ENCODE measurements at places on chromosomes 7 and 10.

GRCh38 chr7:36967387-36967786, 243.1 kb upstream of the AOAH start:
- DNase-seq: peak; percentile 34

DNA sequence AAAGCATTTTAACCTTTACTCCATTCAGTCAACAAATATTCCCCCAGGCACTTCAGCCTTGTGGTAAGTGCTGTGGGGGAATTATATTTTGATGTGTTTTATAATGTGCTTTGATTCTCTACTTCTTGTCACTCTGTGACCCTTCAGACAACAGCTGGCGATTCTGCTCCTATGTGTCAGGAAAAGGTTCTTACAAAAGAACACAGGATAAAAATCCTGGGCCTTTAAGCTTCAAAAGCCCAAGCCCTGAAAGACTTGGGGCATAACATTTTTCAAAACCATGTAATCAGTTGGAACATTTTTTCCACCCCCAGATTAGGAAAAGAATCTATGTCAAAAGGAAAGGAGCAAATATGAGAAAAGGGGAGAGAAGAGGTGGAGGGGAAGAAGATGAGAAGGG, 37.8 kb upstream of the LRRC17 start:
- DNase-seq: no peak

DNA sequence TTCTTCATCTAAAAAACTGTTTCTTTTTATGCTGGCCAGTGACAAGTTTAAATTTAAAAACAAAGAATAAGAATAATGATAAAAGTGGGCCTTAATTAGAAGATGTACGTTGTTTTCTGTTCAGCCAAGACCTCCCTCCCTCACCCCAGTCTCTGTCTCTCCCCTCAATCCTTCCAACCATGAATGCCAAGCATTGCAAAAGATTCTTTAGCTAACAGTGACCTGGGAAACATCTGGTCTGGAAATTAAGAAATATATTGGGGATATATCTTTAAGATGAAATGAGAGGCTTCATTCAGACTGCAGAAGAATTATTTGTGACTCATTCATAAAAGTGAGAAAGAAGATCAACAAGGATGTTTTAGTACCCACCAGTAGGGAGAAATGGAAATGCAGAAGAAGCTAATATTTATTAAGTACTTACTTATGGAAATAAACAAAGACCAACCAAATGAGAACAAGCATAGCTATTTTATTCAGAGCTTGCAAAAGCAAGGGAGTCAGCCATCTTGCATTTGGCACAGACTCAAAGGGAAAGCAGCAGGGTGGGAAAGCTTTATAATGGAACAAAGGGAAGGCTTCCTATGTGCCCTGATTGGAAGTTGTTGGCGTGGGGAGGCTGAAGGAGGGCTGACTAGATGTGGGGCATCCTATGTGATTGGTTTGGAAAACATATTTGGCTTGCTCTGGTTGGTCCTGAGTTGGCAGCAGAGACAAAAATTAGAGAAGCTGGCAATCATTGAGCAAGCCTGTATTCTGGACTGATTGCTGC, 595.4 kb upstream of the GHITM start:
- DNase-seq: no peak

- DNase-seq: no peak
These were observed 7.8 kb upstream of the PARP12 start for GRCh38 chr7:140070546-140070945.

DNA sequence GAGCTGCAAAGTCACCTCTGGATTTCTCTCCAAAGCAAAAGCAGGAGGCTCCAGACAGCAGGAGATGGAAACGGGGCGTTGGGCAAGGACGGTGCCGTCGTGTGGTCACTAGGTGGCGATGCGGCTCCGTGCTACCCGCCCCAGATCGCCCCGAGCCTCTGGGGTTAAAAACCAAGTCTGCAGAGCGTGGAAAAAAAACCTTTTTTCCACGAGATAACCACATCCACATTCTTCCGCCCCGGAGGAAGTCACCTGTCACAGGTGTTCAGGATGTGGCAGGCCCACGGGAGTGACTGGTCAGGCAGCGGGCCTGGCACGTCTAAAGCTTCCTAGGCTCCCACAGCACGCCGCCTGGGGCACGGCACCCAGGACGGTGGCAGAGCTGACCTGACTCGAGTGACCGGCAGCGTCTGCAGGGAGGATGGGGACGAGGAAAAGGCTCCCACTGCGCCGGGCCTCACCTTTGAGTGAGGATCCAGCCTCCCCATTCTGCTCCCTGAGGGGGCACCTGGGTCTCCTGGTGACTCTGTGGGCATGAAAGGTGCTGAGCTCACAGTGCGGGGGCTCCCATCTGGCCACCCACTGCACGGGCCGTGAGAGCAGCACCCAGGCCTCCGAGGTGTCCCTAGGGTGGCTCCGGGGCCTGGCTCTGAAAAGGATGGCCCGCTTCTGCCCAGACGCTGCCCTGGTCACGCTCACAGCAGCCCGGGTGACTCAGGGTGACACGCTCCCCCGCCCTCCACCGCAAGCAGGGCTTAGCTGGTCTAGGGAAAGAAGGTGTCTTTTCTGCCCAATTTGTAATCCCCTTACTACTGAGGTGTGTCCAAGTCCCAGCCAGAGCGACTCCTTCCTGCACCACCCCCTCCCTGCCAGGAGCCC, 71.3 kb upstream of the TNRC18 start:
- DNase-seq: peak; percentile 17

- no peak for DNase-seq
These were observed 11.4 kb upstream of the NACAD start for GRCh38 chr7:45099891-45100760.

GRCh38 chr7:104341546-104341945, 13.1 kb downstream of the LHFPL3 start:
- peak; percentile 15 for DNase-seq

- no peak for DNase-seq
These were observed 900 bp downstream of the CDHR1 start for GRCh38 chr10:84195044-84195830.

DNA sequence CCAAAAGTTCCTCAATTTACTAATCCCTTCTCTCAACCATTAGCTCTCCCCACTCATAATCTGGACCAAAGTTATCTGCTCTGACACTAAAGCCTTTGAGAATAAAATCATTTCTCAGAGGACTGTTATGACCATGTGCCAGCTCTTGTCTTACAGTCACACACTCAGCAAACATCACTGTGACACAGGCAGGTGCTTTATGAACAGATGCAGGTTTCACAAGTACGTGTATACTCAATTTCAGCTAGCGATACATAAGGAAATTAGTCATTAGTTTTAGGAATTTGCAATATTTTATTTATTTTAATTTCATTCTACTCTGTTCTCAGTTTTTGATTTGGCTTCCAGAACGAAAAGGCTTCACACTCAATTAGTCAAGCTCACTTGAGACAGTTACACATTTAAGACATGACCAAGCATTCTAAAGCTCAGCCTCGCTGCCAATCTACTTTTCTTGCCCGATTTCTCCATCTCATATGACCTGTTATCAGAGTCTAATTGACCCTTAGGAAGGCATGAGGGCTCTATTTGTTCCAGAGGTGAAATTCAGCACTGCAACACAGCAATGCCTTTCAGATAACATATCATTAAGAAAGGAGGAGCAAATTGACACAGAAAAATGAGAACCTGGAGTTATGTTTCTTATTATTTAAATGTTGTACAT, 76.8 kb downstream of the TFEC start:
- DNase-seq: peak; percentile 41

DNA sequence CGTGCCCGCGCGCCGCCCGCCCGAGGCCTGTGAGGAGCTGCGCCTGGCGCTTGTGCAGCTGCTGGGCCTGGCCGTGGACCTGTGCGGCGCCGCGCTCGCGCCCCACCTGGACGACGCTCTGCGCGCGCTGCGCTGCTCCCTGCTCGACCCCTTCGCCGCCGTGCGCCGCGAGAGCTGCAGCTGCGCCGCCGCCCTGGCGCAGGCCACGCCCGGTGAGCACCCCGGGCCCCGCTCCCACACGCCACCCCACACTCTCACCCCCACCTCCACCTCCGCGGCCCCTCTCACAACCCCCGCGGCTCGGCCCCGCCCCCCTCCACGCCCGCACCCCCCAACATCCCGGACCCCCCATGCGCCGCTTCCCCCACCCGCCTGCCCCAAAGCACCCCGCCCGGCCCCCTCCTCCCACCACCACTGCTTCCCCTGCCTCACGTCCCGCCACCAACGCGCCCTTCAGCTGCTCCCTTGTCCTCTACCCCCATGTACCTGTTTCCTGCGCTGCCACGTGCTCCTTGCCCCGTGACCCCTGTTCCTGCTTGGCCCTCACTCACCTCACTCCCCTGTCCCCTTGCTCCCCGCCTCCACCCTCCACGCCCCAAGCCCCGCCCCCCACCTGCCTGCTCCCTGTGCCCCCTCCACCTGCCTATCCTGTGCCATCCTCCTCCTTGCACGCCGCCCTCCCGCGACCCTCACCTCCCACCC, at the start of gene PRKAR1B:
Gene PRKAR1B, minus strand, starts transcription at position 178 of the 702 bp plus-strand sequence. CDS start 15,776 bp downstream, outside the sequence.
- no peak for DNase-seq

DNA sequence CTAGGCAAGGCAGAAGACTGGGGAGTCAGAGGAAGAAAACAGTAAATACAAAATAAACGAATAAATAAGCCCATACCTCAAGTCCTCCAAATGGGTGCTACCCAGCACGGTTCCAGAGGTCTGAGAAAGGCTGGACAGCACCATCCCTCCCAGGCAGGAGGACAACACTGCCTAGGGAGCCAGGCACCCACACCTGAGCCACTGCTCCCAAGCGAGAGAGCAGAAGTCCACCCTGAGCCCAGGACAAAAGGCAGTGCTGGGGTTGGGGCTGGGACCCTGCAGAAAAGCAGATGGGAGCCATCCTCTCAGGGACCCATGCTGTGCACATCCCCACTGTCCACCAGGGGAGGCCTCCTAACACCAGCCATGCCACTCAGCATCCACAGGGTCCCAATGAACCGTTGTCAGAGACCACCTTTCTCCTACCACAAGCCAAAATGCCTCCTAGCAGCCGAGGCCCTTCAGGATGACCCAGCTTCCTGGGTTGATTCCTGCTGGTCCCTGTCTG, 16.2 kb downstream of the GFRA1 start:
- no peak for DNase-seq

DNA sequence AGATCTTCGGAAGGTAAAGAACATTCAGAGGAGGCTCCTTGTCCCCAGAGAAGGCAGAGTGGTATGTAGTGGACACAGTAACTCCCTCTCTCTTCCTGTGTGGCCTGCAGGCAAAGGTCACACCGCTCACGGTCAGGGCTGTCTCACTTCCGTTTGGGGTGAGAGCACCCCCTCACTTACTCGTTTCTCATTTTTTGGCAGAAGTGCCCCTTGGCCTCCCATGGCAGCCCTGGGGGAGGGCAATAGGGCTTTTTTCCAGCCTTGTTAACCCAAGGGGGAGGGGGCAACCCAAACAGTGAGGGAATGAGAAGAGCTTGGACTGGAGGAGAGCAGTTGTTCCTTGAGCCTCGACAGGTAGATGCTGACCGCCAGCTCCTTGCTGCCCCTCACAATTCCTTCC, 31.8 kb upstream of the SRGN start:
- DNase-seq: no peak

GRCh38 chr10:69696073-69696731, 66.2 kb downstream of the FAM241B start:
- no peak for DNase-seq

DNA sequence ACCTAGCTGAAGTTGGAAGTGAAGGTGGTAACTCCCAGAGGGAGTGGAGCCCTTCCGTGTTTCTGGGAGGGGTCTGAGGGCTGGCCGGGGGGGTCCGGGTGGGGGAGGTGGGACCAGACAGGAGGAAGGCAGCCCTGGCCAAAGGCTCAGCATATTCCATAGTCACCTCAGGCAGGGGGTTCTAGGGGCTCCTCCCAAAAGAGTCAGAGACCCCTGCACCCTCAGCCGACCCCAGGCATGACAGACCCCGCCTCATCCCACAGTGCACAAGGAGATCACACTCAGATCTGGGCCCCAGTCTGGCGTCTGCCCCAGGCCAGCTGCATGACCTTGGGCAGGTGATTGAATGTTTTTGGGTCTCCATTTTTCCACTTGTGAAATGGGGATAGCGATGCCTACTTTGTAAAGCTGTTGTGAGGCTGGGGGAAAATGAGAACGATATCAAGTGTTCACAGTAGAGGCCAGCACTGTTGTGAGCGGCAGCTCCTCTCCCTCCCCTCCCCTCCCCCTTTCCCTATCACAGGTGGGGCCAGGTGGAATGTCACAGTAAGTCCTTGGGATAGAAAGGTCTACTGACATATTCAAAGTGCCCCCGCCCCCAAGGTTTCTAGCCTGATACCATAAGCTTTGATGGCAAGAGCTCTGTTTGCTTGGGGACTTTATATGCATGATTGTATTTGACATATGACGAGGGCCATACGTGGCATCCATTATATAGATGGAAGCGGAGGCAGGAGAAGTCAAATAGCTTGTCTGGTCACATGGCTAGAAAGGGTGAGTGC, 33.3 kb downstream of the DNAJB12 start:
- DNase-seq: no peak

DNA sequence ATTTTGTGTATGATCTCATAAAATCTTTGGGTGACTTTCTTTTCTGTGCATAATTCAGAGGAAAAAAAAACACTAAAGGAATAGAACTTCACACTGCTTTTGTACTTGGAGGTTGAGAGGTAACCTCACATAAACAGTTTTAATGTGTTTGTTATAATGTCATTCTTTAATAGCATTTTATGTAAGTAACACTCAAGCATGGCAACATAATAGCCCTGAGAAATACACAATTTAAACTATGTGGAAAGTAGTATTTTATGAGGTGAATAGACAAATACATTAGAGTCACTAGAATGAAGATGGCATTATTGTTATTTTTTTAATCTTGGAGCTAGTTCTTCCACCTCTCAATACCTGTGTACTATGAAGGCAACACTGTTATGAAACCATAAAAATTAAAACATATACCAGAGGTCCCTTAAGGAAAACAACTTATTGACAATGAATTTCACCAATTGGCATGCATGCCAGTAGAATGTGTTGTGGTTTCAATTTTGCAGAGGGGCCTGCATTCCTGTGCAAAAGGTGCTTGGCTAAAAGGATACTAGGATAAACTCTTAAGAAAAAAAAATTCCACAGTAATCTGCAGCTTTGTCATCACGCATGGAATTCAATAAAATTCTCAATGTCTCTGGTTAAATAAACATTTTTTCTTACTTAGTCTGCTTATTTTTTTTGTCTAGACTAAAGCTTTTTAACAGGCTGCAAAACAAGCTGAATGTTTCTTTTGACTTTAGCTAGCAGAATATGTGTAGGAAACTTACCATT, 102.5 kb downstream of the CD36 start:
- no peak for DNase-seq

- DNase-seq: no peak
These were observed 7.2 kb upstream of the RELN start for GRCh38 chr7:103996639-103997038.

DNA sequence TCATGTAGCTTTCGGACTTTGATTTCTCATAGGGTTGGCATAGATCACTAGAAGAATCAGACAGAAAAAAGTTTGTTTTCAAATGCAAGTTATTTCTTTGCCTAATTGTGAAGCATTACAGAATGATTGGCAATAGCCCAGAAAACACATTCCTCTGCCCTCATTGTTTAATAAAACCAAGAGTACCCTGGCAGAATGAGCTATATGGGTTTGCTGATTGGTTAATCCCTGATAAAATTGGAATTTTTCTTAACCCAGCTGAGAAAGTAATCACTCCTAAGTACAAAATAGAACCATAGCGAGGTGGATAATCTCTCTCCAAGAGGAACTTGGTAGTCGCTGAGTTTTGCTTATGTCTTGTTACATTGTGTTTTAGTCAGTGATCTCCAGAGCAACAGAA, 30.9 kb upstream of the CREB5 start:
- no peak for DNase-seq

Measured in NCI-H524 (cell line).